ENCODE measurements at places on chromosomes 2 and 18.
A peak's percentile ranks its signal among the peaks of the same experiment; 100 is the strongest.

- no peak for DNase-seq
These were observed 20.1 kb downstream of the CAPN13 start for GRCh38 chr2:30786923-30787685.

GRCh38 chr2:102025016-102025501, 33.3 kb downstream of the IL1R2 start:
- peak; percentile 53 for DNase-seq

- DNase-seq: no peak
These were observed 101.8 kb upstream of the MYO3B start for GRCh38 chr2:170076189-170076588.

GRCh38 chr18:39591649-39592048, 2026.1 kb upstream of the CELF4 start:
- DNase-seq: no peak

- peak; percentile 23 for DNase-seq
These were observed 127.1 kb downstream of the CERS6 start for GRCh38 chr2:168583064-168583709.

DNA sequence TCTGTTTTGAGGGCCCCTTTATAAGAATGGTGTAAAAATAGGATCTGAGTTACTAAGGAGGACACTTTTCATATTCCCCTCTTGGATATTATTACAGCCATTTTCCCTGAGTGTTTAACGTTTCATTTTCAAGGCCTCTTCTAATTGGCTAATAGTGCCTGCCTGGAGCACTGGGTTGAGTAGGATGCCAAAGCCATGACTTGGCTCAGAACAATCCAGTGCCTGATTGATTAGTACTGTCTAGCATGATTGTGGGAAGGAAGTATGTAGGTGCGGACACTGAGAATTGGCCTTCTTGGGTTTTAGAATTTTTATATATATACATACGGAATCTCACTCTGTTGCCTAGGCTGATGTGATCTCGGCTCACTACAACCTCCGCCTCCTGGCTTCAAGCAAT, 66.1 kb downstream of the NAB1 start:
- DNase-seq: no peak

DNA sequence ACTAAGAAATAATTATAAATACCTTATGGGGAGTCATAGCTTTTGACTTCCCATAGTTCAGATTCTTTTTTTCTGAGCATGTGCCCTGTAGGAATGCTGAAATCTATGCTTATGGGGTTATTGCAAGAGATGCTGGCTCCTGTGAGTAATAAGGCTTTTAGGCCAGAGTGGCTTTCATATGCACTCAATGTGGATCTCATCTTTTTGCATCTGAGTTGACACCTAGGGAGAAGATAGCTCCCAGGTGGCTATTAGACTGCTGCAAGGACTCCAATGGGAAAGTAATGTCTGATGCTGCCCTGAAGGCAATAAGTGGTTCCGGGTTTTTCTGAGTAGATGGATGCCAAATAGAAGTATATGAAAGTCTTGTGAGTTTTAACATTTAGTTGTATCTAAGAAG, 21.0 kb downstream of the DNAH6 start:
- no peak for DNase-seq

DNA sequence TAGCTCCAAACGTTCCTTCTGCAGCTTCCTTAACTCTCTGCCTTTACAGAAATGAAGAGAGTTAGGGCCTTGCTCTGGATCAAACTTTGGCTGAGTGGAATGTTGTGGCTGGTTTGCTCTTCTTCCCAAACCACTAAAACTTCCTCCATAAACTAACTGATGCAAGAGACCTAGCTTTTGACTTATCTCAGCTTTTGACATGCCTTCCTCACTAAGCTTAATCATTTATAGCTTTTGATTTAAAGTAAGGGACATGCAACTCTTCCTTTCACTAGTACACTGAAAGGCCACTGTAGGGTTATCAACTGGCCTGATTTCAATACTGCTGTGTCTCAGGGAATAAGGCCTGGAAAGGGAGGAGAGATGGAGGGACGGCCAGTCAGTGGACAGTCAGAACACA, 8.3 kb downstream of the PXDN start:
- DNase-seq: no peak

- DNase-seq: no peak
These were observed 94.1 kb upstream of the MC4R start for GRCh38 chr18:60466677-60467076.

GRCh38 chr2:31945572-31945935, 65.3 kb downstream of the MEMO1 start:
- no peak for DNase-seq

- no peak for DNase-seq
These were observed 46.3 kb upstream of the CREB1 start for GRCh38 chr2:207483477-207483876.

GRCh38 chr2:189232759-189233406, 53.3 kb upstream of the COL5A2 start:
- DNase-seq: no peak

- DNase-seq: no peak
These were observed 8.7 kb downstream of the KLHL29 start for GRCh38 chr2:23393722-23394121.
